ENCODE measurements at places on chromosomes 11 and 22.

GRCh38 chr11:81839976-81840375, 893.7 kb downstream of the FAM181B start:
- DNase-seq, result no peak

DNA sequence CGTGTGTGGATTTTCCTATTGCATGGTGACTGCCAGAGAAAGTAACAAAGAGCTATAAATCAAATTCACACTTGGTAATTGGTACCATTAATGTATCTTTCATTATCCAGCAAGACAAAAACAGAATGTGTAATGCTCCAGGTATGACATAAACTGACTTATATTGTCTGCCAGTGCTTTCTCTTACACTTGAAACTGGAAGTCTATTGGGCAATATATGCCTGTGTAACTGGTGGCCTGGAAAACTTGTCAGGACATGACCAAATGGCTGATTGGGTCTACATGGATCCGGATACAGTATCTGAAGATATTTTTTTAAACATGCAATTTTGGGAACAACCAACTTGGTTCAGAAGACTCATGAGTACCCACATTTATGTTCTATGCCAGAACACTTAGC, 174.6 kb upstream of the ARHGAP42 start:
- no peak for DNase-seq

GRCh38 chr11:1928891-1929541, 9.5 kb downstream of the TNNT3 start:
- no peak for DNase-seq

GRCh38 chr11:69748637-69749036, 26.5 kb downstream of the FGF4 start:
- DNase-seq, result no peak

GRCh38 chr22:43562843-43563242, 151.0 kb downstream of the MPPED1 start:
- no peak for DNase-seq

- no peak for DNase-seq
These were observed 42.9 kb downstream of the CBL start for GRCh38 chr11:119248750-119249670.

DNA sequence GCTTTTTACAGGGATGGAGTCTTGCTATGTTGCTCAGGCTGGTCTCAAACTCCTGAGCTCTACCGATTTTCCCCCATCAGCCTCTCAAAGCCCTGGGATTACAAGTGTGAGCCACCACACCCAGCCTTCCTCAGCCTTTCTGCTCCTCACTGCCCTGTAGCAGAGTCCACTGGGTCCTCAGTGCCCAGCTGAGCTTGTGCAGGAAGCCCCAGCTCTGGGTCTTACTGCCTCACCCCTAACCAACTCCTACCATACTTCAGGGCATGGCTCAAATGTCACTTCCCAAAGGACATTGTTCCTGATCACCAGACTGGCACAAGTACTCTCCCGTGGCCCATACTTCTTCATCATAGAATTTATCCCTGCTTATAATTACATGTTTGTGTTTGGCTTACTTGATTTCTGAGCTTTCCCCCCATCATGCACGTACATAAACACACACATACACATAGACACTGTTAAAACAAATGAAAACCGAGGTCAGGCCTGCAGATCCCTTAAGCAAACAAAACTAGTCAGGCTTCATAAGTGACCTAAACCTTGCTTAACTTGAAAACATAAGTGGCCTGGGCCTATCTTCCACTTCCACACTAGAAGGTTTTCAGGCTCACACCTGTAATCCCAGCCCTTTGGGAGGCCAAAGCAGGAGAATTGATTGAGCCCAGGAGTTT, 14.0 kb upstream of the SLC43A3 start:
- no peak for DNase-seq

GRCh38 chr11:45275828-45276227, 10.3 kb downstream of the SYT13 start:
- DNase-seq, result no peak

- no peak for DNase-seq
These were observed 25.3 kb upstream of the CBX7 start for GRCh38 chr22:39177791-39178190.

DNA sequence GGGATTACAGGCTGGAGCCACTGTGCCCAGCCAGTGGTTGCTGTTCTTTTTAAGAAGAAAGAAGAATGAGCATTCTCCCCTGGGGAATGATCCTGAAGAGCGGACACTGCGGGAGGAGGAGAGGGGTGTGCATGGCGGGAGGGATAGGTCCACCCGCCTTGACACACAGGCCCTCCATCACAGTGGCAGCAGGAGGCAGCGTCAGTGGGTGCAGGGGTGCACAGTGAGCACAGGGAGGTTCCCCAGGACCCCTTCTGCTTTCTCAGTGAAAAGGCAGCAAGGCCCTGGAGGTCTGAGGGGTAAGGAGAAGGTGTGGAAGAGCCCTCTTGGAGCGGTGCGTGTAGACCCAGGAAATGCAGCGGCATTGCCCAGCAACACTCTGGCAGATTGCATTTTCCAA, 28.9 kb upstream of the CBX7 start:
- DNase-seq, result no peak

DNA sequence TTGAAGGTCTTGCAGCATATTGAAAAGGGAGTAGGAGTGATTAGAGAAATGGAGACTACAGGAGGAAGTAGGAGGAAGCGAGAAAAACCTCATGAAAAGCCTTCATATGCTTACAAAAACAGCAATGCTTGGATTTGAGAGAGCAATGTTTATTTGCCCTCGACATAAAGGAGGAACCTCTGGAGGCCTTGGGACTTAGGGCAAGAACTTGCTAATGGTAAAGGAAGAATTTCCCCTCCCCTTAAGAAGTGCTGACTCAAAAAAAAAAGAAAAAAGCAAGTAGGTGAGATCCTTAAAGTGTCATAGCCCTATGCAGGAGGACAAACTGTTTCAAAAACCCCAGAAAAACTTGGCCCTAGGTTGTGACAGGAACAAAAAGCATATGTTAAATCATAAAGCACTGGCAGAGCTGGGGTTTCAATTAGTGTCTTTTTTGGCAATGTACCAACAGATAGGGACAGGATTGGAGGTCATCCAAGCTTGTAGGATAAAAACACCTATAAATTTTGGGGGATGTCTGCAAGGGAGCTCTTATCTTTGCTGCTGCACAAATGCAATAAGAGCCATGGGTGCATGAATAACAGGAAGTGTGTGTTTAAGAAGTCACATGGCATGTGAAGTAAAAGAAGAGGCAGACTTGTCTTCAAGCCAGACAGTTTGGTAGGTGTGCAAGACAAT, 4.9 kb downstream of the GLYAT start:
- no peak for DNase-seq

DNA sequence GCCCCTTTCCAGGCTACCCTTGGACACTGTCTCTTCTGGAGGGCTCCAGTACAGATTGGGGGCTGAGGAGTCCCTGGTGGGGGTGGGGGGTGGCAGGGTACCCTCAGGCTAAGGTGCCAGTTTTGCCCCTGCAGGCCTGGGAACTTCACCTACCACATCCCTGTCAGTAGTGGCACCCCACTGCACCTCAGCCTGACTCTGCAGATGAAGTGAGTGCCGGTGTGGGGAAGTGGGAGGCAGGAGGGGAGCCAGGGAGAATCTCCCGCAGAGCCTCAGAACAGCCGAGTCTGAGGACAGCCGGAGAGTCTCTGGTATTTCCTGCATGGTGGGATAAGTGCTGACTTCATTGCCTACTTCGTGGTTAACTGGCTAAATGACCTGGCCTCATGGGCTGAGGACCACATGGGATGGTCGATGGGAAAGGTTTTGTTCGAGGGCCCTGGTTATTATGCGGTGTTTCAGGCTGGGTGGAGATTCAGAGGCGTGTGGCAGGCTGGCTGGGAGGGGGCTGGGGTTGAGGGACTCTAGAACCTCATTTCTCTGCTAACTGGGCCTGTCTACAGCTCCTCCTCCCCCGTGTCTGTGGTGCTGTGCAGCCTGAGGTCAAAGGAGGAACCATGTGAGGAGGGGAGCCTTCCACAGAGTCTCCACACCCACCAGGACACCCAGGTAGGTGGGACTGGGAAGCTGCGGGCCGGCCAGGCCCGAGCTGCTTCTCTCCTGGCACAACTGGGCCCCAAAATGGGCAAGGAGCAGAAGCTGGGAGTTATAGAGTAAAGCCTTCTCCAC, 8.5 kb downstream of the TMEM258 start:
- DNase-seq, result no peak

DNA sequence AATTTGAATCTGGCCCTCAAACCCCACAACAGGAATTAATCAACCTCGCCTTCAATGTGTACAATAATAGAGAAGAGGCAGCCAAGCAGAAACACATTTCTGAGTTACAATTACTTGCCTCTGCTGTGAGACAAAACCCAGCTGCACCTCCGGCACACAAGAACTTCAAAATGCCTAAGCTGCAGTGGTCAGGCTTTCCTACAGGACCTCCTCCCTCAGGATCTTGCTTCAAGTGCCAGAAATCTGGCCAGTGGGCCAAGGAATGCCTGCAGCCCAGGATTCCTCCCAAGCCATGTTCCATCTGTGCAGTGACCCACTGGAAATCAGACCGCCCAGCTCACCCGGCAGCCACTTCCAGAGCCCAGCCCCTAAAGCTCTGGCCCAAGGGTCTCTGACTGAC, 3.4 kb upstream of the NDUFC2 start:
- no peak for DNase-seq

DNA sequence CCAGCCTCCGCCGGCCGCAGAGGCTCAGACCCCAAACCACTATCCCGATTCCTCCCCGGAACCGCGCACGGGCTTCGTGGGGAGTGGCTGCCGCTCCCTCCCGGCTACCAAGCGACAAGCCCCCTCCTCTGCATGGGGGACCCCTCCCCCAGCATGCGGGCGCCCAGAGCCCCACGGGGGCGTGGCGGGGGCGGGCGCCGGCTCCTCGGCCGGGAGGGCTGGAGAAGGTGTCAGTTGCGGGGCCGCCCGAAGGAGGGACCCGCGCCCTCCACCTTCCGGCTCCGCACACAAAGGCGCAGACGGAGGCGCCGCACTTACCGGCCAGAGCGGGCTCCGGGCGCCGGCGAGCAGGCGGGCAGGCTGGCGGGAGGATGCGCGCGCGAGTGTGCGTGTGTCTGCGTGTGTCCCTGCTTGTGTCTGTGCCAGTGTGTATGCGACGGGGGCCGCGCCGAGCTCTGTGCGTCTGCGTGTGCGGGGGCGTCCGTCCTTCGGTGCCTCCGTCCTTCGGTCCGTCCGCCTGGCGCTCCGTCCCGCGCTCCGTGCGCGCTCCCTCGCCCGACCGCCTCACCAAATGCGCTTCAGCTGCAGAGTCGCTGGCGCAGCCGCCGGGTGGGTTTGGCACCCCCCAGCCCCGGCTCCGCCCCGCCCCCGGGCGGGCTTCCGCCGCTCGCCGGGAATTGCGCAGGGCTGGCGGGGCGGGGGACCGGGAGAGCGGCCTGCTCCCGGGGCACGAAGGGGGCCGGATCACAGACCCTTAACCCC, at the start of gene PTPN5:
Gene PTPN5 (minus strand): TSS at position 592 of the 762 bp plus-strand sequence. CDS start 19,840 bp downstream, outside the sequence.
- DNase-seq, result peak; percentile 23

DNA sequence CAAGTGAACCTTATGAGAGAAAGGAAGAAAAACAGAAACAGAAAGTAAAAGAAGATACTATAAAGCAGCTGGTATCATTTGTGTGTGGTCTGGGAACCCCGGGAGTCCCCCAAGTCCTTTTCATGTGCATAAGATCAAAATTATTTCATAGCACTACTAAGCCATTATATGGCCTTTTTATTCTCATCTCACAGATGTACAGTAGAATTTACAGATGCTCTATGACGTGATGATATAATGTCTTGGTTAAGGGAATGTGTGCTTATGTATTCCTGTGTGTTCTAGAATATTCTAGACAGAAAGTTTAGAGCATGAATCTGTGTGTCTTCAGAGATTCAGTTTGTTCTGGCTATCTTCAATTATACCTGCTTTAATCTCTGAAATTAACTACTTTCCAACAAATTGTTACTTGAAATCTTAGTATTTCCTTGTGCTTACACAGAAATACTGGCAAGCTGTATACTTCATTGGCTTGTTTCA, 8.6 kb upstream of the TPP1 start:
- DNase-seq, result no peak

GRCh38 chr11:13772223-13773046, 104.0 kb downstream of the FAR1 start:
- DNase-seq, result no peak

- no peak for DNase-seq
These were observed 69.4 kb downstream of the MRTFA start for GRCh38 chr22:40567106-40567505.

DNA sequence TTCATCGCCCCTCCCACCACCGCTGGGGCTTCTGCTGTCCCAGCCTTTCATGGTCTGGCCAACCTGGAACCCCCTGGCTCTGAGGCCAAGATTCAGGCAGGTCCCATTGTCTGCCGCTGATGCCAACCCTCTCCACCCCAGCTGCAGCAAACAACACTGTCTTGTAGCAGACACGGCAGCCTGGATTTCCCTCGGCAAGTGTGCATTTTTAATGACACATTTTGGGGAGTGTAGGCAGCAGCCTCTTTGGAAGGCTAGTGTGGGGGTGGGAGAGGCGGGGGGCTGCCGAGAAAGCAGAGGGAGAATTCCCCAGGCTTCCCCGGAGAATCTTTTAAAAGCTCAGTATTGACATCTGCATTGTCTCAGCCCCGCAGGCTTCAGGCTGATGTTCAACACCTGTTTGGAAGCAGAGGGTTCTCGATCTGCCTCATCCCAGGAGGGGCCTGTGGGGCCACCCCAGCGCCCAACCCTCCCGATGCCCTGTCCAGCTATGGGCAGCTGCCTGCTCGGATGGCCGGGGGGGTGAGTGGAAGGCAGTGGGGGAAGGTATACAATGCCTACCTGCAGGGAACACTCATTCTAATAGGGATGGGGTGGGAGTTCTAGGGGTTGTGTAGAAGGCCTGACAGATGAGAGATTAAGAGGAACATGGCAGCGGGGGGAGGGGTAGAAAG, 41.5 kb downstream of the NECTIN1 start:
- DNase-seq, result no peak

DNA sequence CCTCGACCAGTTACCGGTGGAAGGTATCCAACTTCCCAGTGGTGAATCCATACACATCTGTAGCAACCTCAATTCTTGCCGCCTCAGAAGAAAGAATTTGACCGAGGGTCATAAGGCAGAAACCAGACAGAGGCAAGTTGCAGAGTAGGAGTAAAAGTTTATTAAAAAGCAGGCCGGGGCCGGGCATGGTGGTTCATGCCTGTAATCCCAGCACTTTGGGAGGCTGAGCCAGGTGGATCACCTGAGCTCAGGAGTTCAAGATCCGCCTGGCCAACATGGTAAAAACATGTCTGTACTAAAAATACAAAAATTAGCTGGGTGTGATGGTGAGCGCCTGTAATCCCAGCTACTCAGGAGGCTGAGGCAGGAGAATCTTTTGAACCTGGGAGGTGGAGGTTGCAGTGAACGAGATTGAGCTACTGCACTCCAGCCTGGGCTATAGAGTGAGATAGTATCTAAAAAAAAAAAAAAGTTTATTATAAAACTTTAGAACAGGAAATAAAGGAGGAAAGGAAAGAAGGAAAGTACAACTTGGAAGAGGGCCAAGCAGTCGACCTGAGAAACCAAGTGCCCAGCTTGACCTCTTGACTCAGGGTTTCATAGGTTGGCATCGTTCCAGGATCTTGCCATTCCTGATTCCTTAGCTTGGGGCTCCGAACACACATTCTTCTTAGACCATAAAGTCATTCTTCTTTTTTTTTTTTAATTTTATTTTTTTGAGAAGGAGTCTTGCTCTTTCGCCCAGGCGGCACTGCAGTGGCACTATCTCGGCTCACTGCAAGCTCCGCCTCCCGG, 27.8 kb downstream of the RGL4 start:
- no peak for DNase-seq
